ENCODE measurements at places on chromosomes 5 and 9.

DNA sequence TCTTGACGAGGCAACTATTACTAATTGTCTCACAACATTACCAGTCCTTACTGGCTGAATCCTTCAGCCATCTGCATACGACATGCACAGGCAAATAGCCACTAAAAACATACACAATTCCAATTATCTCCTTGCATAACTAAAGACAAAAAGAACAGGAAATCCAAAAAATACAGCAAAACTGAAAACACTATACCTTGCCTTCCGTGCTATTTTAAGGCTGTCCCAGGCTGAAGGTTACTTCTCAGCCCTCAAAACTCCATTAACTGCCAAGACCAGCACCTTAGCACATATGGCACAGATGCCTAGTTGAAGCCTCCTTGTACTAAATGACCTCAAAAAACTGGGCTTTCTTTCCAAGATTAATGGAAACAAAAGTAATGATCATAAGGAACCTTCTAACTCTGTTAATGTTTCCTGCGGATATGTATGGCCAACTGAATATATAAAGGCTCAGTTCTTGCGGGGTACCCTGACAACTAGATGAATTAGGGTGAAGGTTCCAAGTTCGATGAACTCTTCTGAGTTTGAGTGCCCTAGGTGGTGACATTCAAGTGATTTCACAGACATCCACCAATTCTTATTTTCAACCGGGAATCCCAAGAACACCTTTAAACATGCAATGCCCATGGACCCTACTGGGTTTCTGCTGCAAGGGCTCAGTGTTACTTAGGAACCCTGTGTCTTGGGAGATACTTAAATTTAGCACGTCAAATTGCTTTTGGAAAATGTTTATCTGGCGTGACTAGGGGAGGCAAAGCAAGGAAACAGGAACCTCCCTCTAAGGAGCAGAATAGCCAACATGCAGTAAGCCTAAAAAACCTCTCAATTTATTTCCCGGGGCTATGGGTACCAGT, 455.3 kb downstream of the RAB3C start:
- no peak for DNase-seq

- no peak for DNase-seq
Observed at GRCh38 chr9:130518943-130519799, 60.2 kb upstream of the FUBP3 start.

DNA sequence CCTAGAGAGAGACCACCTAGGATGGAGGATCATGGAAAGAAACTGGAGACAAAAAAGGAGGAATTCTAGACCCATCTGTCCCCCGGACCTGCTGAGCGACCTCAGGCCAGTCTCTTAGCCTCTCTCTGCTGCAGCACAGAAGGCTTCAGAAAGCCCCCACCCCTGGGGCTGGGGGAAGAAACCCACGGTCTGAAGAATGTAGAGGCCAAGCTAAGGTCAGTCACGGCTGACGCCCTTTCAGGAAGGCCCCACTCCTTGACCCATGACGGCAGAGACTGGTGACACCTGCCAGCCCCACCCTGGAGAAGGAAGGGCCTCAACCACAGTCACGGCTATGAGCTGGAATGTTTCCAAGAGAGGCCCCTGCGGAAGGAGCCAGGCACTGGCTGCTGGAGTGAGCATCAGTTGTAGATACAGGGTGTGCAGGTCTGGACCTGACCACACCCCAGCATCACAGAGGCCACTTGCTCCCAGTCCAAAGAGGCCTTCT, 120.5 kb upstream of the BOD1 start:
- no peak for DNase-seq

GRCh38 chr5:135487839-135488514, 35.8 kb upstream of the TIFAB start:
- no peak for DNase-seq

- no peak for DNase-seq
Observed at GRCh38 chr5:91423871-91424270, 40.8 kb upstream of the ARRDC3 start.

- DNase-seq = no peak
Observed at GRCh38 chr5:34576891-34577666, 79.0 kb upstream of the RAI14 start.

- DNase-seq = no peak
Observed at GRCh38 chr5:41410307-41410706, 100.1 kb downstream of the PLCXD3 start.

GRCh38 chr5:10588109-10588775, 24.4 kb downstream of the ANKRD33B start:
- DNase-seq = no peak

- DNase-seq = no peak
Observed at GRCh38 chr5:39203275-39203922, 16.0 kb downstream of the FYB1 start.
